Ammon's horn (tissue), 1 donor: ENCODE measurements at places on chromosomes 4 and X.

- no peak for DNase-seq
These were observed 30.3 kb downstream of the SLC10A6 start for GRCh38 chr4:86818841-86819240.

- no peak for DNase-seq
These were observed 56.1 kb downstream of the CCSER1 start for GRCh38 chr4:90183254-90183653.

- DNase-seq = no peak
These were observed 191.8 kb upstream of the S100G start for GRCh38 chrX:16458208-16458607.

DNA sequence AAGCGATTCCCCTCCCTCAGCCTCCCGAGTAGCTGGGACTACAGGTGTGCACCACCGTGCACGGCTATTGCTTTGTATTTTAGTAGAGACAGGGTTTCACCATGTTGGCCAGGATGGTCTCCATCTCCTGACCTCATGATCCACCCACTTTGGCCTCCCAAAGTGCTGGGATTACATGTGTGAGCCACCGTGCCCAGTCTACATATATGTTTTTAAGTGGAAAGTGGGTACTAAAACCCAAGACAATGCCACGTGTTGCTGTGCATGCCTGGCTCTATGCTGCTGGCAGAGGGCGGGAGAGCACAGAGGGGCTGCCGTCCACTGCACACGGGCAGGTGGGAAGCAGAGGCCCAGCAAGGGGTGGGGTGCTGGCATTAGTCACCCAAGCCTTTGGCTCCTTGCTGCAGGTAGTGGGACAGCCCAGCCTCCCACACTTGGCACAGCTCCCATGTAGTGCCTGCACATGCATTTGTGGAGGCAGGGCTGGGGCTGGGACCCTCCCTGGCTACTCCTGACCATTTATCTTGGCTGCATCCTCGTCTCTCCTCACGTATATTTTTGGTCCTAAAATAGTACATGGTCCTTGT, 3.5 kb downstream of the EMD start:
- DNase-seq = no peak

GRCh38 chr4:1241936-1242505, 6.9 kb downstream of the CTBP1 start:
- no peak for DNase-seq

DNA sequence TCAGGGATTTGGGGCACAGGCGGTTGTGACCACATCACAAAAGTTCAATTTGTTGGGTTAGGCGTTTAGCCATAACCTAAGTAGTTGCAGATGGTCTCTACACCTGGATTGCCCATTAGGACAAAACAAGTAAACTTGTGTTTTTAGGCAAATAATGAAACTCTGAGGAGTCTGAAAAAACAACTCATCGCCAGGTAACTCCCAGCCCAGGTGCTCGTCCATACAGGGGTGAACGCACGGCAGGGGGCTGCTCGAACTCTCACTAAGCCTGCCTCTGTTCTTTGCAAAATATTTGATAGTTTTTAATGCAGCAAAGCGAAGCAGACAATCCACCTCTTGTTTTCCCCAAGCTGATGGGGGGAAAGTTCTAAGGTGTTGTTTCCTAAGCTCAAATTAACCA, 559 bp upstream of the RHOH start:
- no peak for DNase-seq

GRCh38 chrX:43693602-43694406, 37.7 kb downstream of the MAOA start:
- no peak for DNase-seq

- DNase-seq = no peak
These were observed 7.9 kb upstream of the GNRHR start for GRCh38 chr4:67762086-67762485.

- no peak for DNase-seq
These were observed 979 bp downstream of the RP2 start for GRCh38 chrX:46837558-46838485.

- peak; percentile 67 for DNase-seq
These were observed 31.0 kb downstream of the ALPK1 start for GRCh38 chr4:112327965-112328733.

DNA sequence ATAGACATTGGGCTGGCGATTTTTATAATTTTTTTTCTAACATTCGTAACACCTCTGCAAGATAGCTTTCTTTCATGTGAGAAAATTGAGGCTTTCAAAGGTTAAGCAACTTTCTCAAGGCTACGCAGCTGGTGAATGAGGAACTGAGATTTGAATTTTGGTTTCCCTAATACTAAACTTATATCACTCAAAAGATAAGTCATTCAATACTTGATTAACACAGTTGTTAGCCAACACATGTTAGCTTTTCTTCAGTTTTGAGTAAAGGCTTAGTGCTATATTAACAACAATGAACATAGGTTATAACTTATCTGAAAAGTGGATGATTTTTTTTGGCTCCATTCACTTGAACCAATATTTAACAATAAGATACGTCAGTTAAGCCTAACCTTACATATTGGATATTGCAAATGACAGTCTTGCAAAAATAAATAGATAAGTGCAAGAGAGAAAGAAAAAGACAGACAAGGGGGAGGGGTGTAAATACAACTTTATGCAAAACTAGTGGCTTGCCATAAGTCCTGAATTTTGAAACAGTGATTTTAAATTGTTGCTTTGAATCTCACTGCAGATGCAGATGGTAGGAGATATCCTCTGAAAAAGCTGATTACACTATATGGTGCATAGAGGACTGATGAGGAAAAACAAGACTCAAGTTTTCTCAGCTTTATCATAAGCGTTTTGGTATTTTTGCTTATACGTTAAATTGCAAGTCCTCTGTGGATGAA, 11.1 kb upstream of the GPM6A start:
- DNase-seq = no peak

DNA sequence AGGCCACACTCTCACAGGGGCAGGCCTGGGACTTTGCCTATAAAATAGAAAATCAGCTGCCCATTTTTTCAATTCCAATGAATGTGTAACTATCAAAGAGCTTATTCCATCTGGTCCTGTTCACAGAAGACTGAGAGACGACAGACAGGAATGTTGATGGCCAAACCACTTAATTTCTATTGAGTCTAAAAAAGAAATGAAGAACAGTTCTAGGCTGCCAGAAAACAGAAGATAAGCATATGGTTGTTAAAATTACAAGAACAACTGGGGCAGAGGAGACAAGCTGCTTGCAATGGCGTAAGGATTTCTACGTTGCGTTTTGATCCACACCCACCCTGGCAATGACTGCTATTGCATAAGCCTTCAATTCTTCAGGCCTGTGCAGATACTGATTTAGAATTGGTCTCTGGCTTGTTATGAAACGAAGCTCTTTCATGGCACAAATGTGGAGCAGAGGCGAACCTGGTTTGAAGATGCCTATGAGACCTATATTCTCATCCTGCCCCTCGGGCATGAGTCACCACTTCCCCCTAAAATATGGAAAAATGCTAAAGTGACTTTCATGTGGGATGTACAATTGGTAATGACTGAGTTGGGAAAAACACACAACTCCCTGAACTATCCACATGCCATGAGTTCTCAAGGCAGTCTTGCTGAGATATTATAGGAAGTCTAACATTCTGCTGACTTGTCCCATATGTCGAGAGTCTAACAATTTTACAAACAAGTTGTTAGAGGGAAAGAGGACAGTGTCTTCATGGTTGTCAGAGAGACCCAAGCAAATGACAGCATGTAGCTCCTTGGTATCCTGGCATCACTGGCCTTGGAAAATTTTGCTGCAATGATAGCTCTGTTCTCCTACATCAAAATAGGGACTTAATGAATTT, 37.9 kb upstream of the SORBS2 start:
- peak; percentile 36 for DNase-seq

DNA sequence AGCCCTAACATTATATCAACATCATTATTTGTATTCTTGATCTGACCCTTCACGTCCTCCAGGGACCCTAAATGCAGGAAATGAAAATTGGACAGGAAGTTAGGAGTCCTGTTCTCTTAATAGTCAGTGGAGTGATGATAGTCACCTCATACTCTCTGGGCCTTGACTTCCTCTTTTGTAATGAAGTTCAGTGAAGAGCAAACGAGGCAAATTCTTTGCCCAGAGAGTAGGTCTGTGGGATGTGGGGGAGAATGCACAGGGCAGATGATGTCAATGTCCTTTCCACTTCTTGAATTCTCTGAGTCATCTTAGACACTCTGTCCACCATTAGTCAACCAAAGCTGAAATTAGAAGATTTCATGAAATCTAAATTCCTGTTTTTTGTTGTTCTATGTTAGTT, 17.1 kb upstream of the GPRIN3 start:
- DNase-seq = peak; percentile 72

DNA sequence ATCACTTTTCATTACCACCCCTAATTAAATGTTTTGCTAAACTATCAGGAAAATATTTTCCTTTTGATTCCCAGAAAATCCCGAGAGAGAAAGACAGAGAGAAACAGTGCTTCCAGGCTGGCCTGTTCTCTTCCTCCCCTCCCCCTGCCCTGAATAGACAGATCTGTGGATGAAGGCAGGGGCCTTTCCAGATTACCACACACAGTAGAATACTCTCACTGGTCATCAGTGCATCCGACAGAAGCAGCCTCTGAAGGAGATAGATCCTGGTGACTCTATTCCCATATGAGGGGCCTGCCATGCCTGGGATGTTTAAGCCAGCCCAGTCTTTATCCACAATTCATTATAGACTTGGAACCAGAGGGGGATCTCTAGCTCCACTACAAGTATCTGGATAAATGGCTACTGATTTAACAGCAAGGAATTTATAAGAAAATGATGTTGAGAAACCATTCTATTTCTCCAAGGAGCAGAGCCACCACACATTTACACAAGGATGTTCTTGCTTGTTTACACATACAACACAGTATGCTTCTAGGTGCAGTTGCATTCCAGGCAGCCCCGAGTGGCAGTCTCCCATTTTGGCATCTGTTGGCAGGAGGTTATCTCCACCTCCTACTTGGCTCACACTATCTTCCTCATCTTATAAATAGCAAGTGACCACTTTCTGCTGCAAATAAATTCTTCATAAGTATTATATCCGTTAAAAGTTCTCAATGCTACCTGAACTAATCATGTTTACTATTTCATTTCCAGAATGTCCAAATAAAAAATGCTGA, 115.8 kb downstream of the HS6ST2 start:
- DNase-seq = no peak

DNA sequence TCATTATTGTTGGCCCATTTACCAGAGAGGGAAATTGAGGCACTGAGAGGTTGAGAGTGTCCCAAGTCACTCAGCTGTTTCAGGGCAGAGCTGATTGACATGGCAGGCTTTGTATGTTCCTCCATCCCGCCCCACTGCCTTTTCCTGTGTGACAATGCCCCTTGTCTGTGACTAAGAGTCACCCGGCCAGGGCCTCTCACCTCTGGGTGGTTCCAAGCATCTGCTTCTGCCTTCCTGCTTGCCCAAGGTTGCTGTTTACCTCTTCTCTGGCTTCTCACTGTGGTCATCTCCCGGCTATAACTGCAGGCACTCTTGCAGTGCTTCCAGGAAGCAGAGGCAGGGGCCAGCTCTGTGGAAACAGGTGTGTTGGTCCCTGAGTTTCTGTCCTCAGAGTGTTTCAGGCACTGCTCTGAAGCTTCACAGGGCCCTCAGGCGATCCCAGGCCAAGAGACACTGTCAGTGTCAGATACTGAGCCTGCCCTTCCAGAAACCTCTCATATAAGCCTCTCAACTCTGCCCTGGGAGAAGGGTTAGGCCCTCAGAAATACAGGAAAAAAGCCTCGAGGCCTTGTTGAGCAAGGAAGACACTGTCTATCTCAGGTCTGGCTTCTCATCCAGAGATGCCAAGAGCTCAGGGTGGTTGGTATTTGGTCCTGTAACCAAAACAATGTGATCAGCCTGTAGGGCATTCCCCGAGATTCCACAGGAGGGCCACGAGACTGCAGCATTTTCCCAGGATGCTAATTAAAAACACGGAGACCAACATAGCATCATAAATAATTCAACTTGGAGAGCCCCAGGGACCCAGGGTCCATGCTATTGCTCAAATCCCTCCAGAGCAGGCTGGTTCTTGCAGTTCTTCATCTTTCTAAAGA, 42.0 kb upstream of the PROM1 start:
- no peak for DNase-seq

GRCh38 chr4:182842104-182842600, 75.0 kb downstream of the DCTD start:
- no peak for DNase-seq

DNA sequence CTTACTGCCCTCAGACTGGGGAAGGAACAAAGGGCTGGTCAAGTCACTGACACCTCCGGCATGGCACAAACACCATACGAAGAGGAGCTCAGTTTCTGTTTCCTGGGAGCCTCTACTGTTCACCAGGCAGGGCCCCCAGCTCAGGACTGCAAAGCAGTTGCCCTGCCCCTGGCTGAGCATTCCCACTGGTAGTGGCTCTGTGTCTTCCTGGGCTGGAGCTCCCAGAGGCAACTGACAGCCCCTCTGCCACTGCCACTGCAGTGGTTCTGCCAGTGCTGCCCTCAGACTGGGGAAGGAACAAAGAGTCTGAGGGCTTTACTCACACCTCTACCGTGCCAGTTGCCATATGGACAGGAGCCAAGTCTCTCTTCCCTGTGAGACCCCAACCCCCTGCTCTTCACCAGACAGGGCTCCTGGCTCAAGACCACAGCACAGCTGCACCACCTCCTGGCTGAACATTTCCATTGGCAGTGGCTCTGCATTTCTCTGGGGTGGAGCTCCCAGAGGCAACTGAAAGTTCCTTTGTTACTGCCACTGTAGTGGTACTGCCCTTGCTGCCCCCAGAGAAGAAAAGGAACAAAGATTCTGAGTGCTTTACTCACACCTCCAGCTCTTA, 67.9 kb downstream of the SMARCA5 start:
- DNase-seq = no peak

DNA sequence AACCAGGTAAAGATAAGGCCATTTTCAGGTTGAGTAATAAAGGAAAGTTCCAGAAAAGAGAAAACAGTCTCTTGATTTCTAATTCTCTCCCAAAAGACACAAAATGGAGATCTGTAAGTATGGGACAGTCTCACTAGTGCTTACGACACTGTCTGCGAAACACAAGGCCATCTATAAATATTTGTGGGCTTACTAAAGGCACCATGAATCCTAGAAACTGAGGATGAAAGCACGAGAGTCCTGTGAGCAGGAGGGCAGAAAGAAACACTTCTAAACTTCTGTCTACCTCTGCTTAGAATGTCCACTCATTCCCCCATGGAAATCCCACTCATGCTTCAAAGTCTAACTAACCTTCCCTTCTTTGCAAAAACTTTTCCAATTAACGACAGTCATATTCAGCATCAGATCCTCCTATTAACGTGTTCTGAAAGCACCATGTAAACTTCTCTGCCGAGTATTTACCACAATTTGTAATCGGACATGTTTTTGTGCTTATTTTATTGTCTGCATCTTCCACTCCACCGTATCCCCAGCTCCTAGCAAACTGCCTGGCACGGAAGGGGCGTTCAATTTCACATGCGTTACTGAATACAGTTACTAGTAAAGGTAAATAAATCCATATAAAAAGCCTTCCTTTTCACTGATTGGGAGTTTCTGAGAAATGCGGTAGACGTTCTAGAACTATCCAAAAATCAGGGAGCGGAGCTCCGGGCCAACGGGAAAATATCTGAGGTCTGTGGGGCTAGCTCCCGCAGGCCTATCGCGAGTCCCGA, 665 bp downstream of the PSMD10 start:
- peak; percentile 1 for DNase-seq
